HFF-Myc (cell line): ENCODE measurements at places on chromosomes 3 and 15.

DNA sequence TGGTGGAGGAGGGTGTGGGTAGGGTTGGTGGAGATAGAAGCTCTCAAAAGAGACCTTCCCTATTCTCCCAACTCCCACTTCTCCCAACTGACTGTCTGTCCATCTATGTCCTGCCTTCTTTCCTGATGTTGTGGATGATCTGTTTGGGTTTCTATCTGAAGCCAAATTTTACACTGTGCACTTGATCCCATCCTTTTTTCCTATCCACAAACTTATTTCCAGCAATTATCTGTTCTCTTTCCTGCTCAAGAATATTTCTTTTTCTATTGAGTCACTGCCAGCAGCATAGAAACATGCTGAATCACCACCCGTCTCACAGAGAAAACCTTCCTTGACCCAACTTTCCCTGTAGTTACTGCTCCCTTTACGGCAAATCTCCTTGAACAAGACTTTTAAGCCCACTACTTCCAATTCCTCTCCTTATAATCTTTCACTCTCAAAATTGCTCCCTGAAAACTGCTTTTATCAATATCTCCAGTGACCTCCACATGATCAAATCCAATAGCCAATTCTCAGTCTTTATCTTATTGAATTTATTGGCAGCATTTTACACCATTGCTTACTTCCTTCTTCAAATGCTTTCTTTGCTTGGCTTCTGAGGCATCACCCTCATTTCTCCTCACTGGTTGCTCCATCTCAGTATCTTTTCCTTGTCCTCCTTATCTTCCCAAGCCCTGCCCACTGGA lies 141.2 kb upstream of the SLC7A14 start:
- no peak for DNase-seq

GRCh38 chr15:68307131-68307928 lies 29.8 kb downstream of the FEM1B start:
- no peak for DNase-seq

DNA sequence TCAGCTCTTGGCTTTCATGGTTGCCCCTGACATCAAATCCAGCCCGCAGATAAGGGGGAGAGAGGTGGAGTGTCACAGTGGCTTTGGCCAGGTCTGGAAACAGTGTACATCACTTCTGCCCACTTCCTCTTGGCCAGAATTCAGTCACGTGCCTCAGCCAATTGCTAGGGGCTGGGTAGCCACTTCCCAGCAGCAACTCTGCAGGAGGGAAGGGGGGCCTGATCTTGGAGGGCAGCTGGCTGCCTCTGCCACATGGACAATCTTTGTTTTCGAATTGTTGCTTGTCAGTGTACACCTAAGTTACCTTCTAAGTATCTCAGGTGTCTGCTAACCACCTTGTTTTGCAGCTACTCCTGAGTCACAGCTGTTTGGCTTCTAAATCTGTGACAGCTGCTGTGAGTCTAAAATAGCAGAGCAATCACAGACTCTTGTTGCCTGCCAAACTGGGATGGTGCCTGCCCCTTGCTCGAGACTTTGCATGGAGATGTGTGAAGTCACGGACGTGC lies 41.0 kb upstream of the LIMD1 start:
- DNase-seq, result no peak

- DNase-seq, result no peak
Measured at GRCh38 chr3:141926929-141927328, 50.5 kb downstream of the ATP1B3 start.

GRCh38 chr3:133476971-133477375 lies 77.1 kb downstream of the BFSP2 start:
- no peak for DNase-seq

- DNase-seq, result no peak
Measured at GRCh38 chr15:101158166-101159095, 93.4 kb downstream of the CHSY1 start.

DNA sequence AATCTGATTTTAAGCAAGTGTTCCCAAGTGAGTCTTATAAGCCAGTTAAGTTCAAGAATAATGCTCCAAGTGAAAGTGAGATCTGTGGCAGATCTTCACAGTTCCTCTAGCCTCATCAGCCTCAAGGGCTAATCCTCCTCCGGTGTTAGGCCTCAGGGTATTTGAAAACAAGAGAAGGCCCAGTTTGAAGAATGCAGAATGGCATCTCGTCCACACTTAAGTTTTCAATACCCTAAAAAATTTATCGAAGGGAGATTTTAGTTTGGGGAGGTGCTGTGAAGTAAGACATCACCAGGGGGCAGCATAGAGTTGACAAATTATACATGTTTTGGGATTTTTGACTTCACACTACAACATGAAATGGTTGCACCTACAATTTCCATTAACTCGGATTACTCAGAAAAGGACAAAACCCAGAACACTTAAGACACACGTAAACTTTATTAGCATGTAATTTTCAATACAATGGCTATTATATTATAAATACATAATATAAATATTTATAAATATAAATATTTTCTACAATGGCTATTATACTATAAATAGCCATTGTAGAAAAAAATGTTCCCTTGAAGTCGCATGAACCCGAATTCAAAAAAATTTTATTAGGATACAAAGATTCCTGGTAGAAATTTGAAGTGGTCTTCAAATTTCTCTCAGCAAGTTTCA lies 2.3 kb upstream of the TMEM266 start:
- peak; percentile 14 for DNase-seq

DNA sequence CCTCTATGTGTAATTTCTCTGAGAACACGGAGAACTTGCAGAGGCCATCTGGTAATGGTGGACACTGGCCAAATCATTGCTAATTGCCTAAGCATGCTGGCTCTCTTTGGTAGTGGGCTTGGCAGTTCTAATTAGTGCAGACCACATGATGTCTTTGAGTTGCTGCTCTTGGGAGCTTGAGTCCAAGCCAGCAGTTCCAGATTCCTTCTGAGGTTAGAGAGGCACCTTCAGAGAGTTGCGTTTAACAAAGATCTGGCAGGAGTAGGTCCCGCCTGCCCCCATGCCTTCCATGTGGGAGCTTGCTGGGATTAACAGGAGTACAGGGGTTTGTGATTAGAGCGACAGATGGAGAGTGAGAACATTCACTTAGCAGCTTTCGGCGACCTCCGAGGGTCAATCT lies 449.0 kb upstream of the LMCD1 start:
- no peak for DNase-seq

GRCh38 chr15:96553931-96554330 lies 223.4 kb downstream of the NR2F2 start:
- DNase-seq, result no peak

DNA sequence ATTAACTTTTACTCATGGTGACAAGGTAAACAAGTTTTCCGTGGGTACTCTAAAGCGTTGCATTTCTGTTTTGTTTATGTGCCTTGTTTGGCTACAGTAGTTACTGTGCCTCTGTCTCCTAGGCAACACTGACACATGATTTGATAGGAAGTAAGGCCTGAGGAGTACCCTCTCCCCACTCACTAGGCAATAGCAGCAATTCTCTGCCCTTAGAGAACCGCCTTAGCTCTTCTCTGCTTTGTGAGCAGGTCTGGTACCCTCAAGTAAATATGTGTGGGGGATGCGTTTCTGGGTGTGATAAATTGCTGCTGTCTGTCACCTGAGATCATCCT lies at the start of gene IL5RA:
Gene IL5RA (minus strand): TSS at position 76 of the 332 bp plus-strand sequence. CDS start 5,390 bp downstream, outside the sequence.
- no peak for DNase-seq

DNA sequence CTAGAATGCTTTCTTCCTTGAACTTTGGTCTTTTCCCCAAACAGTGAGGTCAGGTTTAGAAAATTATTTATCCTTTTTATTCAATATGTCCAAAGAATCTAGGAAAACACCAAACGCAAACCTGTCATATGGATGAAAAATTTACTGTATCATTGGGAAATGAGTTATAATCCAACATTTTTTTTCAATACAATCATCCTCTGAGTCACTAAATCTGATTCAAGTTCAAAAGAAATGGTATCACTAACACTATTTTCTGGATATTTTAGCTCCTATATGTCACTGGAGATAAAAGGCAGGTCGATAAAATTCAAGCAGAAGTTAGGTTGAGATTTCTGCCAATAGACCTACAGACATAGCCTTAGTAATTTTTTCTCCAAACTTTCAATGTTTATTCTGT lies 591.6 kb upstream of the AGTR1 start:
- DNase-seq, result no peak

GRCh38 chr15:35320158-35320780 lies 225.7 kb downstream of the DPH6 start:
- no peak for DNase-seq

GRCh38 chr15:81502439-81502838 lies 128.4 kb upstream of the TMC3 start:
- DNase-seq, result no peak

- DNase-seq, result no peak
Measured at GRCh38 chr15:63848879-63849551, 15.3 kb upstream of the HERC1 start.

- no peak for DNase-seq
Measured at GRCh38 chr3:100274361-100274760, 13.6 kb downstream of the TBC1D23 start.

DNA sequence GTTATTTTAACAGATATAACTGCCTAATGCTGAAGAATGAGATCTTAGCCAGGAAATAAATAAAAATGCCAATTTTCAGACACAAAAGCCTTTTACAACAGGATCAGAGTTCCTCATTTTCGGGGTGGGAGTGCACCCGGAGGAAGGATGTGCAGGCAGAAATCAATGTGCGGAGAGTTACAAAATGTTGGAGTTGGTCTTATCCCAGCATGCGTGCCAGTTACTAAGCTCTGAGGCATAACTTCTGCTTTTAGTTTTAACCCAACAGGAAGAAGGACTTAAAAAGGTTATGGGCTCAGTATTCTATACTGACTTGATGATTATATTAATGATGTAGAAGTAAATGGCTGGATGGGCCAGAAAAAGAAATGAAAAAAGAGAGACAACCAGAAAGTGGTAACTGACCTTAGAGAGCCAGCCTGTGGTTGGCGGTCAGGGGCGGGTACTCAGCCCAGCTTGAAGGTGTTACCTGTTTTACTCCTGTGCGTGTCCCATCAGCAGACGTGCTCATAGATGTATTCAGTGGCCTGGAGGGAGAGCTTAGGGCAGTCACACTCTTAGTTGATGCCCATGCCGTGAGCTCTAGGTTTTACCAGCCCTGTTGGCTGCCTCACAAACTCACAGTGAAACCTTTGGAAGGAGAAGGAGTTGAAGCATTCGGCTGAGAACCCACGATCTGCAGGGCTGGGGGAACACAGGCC lies 164.7 kb downstream of the SV2B start:
- DNase-seq, result no peak

DNA sequence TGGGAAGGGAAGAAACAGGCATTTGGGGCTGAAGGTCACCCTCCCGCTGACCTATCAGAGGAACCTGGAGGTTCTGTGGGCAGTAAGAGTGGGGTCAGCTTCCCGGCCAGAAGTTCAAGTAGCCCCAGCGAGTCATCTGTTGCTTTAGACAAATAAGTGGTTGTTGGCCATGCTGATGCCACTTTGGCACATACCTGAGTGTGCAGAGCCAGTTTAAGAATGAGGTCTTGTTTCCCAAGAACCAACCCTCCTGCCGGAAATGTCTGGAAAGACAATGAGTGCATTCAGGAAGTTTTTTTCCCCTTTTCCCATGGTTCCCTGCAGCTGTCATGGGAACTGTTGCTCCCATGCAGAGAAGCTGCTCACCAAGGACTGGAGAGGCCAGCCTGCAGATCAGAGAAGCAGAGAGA lies 166.7 kb downstream of the ZNF621 start:
- no peak for DNase-seq

- DNase-seq, result no peak
Measured at GRCh38 chr3:24306518-24306917, 188.1 kb downstream of the THRB start.

DNA sequence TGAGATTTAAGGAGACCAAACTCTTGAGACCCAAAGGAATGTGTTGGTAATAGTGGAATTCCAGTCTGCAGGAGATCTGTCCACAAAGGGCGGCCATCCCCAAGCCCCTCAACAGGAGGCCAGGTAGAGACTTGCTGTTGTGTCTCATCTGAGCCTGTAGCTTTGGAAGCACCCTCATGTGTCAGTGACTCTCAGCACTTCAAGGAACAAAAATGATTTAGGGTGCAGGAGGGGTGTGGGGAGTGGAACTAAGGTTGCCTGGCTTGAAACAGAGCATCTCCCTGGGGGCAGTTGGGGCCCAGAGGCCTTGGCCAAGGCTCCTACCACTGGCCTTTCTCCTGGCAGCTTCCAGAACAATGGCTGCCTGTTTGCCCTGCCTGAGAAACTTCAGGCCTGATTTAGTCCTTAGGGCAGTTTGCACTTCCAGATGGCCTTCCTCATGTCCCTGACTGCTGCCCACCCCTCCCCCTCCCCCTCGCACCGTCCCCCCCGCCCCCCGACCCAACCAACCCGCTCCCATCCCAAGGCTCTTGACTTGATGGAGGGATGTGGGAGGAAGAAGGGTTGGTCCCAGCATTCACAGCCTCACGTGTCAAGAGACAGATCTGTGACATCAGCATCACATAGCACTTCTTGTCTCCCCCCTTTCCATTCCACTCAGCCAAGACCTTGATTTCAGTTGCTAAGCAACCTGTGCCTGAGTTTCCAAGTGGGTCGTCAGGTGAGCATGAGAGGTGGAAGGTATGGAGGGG lies 77.1 kb downstream of the CORO2B start:
- no peak for DNase-seq

DNA sequence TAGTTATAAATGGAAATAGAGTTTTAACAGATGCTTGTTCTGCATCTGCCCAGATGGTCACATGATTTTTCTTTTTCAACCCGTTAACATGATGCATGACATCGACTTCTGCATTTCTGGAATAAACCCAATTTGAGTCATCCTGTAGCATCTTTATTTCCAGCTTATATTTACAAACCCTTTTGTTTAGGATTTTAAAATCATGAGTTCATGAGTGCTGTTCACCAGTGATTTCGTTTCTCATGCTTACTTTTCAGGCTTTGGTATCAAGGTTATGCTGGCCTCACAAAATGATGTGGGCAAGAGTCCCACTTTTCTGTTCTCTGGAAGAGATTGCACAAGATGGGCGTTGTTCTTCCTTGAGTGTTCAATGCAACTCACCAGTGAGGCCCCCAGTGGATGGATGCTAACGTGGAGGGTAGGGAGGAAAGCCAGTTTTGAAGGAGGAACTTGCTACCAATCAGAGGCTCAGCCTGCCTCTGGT lies 5.2 kb downstream of the HRH1 start:
- DNase-seq, result peak; percentile 63

GRCh38 chr15:93241696-93242585 lies 152.9 kb upstream of the RGMA start:
- no peak for DNase-seq

GRCh38 chr15:41115652-41116115 lies 396 bp downstream of the INO80 start:
- no peak for DNase-seq

DNA sequence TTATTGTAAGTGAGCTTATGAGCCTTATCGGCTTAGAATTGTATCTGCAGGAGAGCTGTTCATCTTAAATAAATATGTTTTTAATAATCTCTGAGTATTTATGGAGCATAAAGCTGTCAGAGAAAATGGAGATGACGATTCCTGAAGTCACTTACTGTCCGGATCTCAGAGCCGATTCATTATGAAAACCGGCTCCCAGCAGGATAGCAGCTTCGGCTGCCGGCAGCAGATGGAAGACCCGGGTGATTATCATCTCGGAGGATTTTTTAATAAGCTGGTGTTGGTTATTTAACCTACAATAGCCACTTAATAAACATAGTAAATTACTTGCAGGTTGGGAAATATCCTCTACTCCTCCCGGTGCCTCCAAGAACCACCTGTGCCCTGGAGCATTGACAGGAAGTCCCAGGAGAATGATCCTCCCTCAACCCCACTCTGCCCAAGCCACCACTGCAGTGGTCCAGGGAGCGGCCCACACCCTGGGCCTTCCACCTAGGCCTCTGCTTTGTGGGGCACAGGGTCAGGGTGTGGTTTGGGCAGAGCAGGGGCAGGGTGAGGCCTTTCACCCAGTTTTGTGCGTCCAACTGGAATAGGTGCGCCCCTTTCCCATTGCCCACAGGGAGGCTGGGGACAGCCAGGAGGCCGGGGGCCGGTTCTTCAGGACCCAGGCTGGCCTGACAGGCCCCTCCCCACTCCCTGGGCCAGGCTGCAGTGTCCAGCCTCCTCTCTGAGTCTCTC lies 42.2 kb upstream of the PRR23E start:
- no peak for DNase-seq
